NCI-H1092 (cell line): ENCODE measurements at places on chromosomes 12 and 14.

GRCh38 chr12:121241156-121241970, 31.4 kb downstream of the P2RX4 start:
- DNase-seq = no peak

DNA sequence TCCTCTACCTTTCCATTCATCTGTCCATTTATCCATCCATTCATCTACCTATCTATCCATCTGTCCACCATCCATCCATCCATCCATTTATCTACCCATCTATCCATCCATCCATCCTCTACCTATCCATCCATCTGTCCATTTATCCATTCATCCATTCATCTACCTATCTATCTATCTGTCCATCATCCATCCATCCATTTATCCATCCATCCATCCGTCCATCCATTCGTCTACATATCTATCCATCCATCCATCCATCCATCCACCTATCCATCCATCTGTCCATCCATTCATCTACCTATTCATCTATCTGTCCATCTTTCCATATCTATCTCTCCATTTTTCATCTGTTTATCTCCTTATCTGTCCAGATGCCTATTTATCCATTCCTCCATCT, 21.0 kb downstream of the CABP1 start:
- DNase-seq = no peak

DNA sequence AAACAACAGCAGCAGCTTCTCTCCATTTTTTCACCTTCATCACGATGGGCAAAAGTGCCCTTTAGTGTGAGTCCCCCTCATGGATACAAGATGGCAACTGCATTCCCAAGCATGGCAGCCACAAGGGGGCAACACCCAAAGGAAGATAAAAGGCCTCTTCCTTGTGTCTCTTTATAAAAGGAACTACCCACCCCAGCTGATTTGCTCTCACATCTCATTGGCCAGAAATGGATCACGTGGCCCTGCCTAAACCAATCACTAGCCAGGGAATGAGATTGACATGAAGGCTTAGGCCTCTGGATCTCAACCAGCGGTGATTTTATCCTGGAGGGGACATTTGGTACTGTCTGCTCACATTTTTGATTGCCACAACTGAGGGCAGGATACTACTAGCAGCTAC, 21.9 kb upstream of the IFT81 start:
- DNase-seq = peak; percentile 11

- no peak for DNase-seq
Measured at GRCh38 chr14:104719343-104719742, 4.7 kb upstream of the ADSS1 start.

DNA sequence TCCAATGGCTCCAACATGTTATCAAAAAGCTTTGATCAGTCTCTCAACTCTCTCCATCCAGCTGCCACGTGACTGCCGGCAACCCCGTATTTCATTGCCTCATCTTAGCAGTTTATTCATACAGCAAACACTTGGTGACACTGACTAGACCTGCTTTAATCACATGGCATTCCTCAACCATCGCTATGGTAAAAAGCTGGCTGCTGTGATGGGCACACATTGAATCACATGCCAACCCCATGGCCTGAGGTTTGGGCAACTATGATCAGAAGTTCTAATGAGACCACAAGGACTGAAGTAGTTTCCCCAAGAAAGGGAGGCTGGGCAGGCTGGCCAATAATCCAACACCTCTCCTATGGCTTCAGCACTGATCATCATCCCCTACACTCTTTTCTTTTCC, 40.6 kb upstream of the TAS2R42 start:
- no peak for DNase-seq

- DNase-seq = no peak
Measured at GRCh38 chr14:101083564-101084435, 180.3 kb upstream of the RTL1 start.

DNA sequence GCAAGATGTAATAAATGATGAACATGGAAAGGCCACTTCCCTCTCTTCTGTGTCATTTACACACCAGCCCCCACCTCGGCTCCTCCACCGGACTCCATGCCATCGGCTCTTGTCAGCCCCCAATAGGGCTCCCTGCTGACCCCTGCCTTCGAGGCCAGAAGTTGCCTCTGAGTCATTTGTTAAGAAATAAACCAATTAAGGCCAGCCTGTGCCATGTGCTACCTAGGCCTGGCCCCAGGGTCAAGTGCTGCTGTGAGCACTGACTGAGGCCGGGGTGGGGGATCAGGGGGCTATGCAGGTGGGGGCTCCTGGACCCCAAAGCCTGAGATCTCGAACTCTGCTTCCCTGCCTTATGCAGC, 53.2 kb downstream of the TESC start:
- DNase-seq = no peak

DNA sequence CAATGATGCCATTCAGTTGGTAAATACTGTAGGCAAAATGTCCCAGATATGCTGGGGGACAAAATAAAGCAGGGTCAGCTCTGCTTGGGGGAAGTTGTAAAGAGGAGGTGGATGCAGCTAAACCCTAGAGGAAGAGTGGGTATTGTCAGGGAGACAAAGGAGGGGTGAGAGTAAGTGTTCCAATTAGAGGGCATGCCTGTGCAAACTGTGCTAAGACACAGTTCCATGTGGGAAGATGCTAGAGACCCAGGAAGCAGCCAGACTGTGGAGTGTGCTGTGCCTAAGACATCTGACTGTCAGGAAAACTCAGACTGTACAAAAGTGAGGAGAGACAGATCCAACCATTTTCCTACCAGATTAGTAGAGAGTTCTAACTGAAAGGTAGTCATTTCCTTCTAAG, 474.3 kb downstream of the ATP23 start:
- no peak for DNase-seq

GRCh38 chr12:27193854-27194544, 50.1 kb upstream of the STK38L start:
- DNase-seq = no peak

DNA sequence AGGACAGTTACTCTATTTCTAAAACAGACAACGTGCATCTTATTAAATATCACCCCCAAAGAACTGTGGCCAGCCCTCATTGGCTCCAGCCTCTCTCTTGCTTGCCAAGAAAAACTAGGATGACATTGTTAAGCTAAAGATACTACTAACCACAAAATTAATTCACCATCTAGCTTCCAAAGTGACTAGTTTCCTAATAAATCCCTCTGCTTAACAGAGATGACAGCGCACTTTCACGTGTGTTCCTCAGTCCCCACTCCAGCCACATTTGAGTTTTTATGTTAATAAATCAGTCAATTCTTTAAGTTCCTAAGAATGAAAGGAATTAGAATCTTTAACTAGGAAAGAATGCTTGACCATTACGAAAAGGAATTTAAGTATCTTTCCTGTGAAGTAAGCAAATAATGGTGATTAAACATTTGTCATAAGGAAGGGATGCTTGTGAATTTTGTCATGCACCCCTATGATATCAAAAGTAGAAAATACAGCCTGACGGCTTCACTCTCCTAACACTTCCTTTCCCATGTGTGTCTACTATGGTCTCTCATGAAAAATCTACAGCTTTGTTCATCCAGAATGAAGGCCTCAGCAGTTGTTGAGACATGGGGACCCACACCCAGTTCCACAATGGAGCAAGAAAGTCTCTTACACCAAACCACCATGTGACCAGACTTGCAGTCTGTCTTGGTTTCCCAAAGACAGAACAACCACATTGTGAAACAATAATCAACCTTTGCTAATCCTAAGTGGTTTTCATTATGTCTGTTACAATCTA, 8.1 kb downstream of the CORO1C start:
- DNase-seq = no peak

GRCh38 chr14:102056694-102057442, 30.0 kb downstream of the HSP90AA1 start:
- DNase-seq = no peak

GRCh38 chr12:44929236-44929885, 53.2 kb upstream of the NELL2 start:
- DNase-seq = peak; percentile 8

DNA sequence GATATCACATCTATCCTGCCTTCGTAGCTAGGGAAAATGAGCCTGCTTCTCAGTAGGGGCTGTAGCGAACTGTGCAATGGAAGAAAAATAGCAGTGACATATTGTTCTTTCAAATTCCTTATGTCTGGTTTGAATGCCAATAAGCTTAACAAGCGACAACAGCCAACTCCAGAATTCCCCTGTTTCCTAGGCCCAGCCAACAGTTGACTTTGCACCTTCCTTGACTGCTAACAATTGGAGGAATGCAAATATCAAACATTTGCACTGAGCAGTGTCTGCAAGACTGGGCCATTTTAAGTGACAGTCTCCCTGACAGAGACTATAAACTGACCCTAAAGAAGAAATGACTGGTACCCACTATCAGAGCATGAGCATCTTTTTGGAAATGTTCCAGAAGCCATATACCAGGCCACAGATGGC, 12.0 kb upstream of the SERPINA1 start:
- DNase-seq = no peak

DNA sequence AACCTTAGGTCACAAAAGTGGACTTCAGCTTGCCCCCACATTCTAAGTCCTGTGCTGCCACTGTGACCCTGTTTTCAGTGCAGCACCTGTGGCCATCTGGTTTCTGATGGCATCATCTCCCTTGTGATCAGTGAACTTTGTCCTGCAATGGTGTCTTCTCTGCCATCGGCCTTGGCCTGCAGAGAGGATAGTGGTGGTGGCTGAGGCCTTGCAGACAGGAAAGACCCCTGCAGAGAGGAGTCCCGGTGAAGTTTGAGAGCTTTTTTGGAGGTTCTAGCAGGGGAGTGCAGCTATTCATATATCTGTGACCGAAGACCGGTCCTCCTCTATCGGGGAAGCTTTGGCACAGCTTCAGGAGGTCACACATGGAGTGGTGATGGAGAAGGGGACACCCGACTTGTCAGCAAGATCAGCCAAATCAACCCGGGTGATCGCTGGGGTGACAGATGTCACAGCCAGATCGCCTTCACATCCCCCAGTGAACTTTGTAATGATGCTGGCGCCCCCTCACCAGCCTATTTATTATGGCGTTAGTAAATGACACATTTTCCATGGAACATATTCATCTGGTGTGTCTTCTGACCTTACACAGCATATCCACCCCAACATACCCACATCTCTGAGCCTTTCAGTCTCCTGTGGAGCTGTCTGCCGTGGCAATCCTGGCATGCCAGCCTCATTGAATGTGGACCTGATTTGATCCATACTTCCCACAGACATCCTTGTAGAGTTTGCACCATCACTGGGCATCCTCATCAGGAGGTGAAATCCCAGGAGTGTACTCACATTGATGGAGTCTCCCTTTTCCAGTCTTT, 136.1 kb downstream of the PAPOLA start:
- DNase-seq = no peak

GRCh38 chr12:66050610-66051009, 79.9 kb downstream of the LLPH start:
- no peak for DNase-seq

DNA sequence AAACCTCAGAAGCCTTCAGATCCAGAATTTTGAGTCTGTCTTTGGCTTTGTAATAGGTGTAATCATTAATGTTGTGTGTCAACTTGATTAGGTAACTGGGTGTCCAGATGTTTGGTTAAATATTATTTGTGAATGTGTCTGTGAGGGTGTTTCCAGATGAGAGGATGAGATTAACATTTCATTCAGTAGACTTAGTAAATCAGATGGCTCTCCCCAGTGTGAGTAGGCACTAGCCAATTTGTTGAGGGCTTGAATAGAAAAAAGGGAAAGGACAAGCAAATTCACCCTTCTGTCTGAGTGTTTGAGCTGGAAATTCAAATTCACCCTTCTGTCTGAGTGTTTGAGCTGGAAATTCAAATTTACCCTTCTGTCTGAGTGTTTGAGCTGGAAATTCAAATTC, 932.2 kb downstream of the SLC6A15 start:
- no peak for DNase-seq

DNA sequence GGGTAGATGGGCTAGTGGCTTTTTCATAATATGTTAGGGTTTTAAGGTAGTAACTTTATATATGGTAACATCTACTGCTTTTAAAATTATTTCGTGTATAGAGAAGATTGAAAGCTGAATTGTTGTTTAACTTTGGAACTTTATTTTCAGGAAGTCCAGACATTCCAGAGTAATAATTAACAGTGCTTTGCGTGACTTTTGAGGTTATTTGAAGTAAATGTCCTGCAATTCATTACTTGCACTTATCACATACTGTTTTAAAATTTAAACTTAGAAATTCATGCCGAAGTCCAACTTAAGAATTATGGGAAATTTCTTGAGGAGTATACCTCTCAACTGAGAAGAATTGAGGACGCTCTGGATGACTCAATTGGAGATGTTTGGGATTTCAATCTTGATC, 3.3 kb downstream of the WASHC4 start:
- DNase-seq = no peak

GRCh38 chr14:72614891-72615415, 278.9 kb downstream of the DPF3 start:
- DNase-seq = no peak

DNA sequence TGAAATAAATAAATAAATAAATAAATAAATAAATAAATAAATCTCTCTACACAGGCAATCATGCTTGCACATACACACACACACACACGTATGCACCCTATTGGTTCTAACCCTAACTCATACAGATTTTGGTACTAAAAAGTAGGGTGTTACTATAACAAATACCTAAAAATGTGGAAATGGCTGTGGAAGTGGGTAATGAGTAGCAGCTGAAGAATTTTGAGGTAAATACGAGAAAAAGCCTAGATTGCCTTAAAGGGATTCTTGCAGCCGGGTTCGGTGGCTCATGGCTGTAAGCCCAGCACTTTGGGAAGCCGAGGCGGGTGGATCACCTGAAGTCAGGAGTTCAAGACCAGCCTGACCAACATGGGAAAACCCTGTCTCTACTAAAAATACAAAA, 15.7 kb upstream of the SLC2A3 start:
- DNase-seq = no peak

- no peak for DNase-seq
Measured at GRCh38 chr14:105199093-105199492, 18.0 kb upstream of the NUDT14 start.

DNA sequence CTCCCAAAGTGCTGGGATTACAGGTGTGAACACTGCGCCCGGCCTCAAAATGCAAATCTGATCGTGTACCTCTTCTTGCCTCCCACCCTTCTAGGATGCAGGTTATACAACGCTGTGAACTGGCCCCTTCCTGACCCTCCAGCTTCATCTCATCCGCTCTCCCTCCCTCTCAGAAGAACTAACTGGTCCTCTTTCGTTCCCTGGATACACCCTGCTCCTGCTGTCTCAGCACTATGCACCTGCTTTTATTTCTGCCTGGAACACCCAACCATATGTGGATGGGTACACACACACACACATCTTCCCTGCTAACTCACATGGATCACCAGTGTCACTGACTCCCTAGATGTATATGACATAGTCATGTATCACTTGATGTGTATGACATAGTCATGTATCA, 56.1 kb upstream of the VASH1 start:
- no peak for DNase-seq

- DNase-seq = no peak
Measured at GRCh38 chr14:89996963-89997362, 41.2 kb downstream of the TDP1 start.

- DNase-seq = no peak
Measured at GRCh38 chr14:38197001-38197783, 10.5 kb upstream of the SSTR1 start.

- DNase-seq = no peak
Measured at GRCh38 chr12:104669851-104670337, 213.1 kb downstream of the CHST11 start.
